ENCODE measurements at places on chromosomes 11 and 22. TPM values are rescaled to one million over a fixed set of nuclear protein-coding genes. Genes with fewer than 3 reads are reported as not detected.

SIAE gene
- 12.8 TPM for total RNA-seq

UPK3A gene
- total RNA-seq, result not detected

TRIM51 gene
- not detected for total RNA-seq

RIMBP3B gene
- not detected for total RNA-seq

PRAME gene
- total RNA-seq, result not detected

ADAMTS8 gene
- total RNA-seq, result not detected

APOL3 gene
- 2.9 TPM for total RNA-seq

UCP3 gene
- total RNA-seq, result not detected

ACR gene
- total RNA-seq, result not detected

KCNK4 gene
- not detected for total RNA-seq

CCDC89 gene
- total RNA-seq, result not detected

OR51B5 gene
- not detected for total RNA-seq

HEPHL1 gene
- total RNA-seq, result 2.2 TPM

OR10D3 gene
- not detected for total RNA-seq

MAPK12 gene
- total RNA-seq, result 27.7 TPM

CTSF gene
- total RNA-seq, result 3.2 TPM

CCS gene
- 26.5 TPM for total RNA-seq

MIOX gene
- total RNA-seq, result not detected

DEUP1 gene
- not detected for total RNA-seq

ENTHD1 gene
- not detected for total RNA-seq

OAF gene
- 35.2 TPM for total RNA-seq

ZC3H12C gene
- 9.0 TPM for total RNA-seq

SOX10 gene
- total RNA-seq, result not detected

IL17REL gene
- not detected for total RNA-seq

TESMIN gene
- 6.7 TPM for total RNA-seq

PAMR1 gene
- total RNA-seq, result 2.6 TPM

FGF4 gene
- total RNA-seq, result not detected

PLAAT2 gene
- 0.64 TPM for total RNA-seq

CHRDL2 gene
- not detected for total RNA-seq

E2F8 gene
- total RNA-seq, result 1.4 TPM

FDX1 gene
- 13.0 TPM for total RNA-seq

ACRV1 gene
- total RNA-seq, result under 0.01 TPM

ANGPTL5 gene
- total RNA-seq, result not detected

ZNRF3 gene
- 5.1 TPM for total RNA-seq

MFRP gene
- total RNA-seq, result not detected

SLC36A4 gene
- 8.3 TPM for total RNA-seq

JAML gene
- not detected for total RNA-seq

OSM gene
- total RNA-seq, result not detected

HPS5 gene
- 59.8 TPM for total RNA-seq

MS4A7 gene
- total RNA-seq, result not detected

ART1 gene
- not detected for total RNA-seq

DDTL gene
- total RNA-seq, result 0.43 TPM

GAB4 gene
- not detected for total RNA-seq

MPEG1 gene
- not detected for total RNA-seq

OR2AG2 gene
- under 0.01 TPM for total RNA-seq

TTC36 gene
- 1.1 TPM for total RNA-seq
